ENCODE measurements at places on chromosomes 7 and 10.

DNA sequence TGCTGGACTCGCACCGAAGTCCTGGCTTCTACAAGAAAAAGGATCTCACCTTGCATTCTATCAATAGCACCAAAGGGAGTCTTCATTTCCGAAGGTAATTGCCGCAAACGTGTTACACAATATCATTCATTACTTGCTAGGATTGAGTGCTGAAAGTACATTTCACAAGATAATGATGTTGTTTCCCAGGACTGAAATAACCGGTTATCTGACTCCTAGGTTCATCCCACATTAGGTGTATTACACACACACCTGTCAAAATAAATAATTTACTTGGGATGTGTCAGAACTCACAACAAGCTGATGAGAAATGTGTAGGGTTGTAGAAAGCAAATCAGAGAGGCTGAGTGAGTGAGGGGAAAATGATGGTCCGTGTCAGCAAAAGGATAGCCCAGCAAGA, 219.4 kb upstream of the RHOBTB1 start:
- DNase-seq, result no peak

DNA sequence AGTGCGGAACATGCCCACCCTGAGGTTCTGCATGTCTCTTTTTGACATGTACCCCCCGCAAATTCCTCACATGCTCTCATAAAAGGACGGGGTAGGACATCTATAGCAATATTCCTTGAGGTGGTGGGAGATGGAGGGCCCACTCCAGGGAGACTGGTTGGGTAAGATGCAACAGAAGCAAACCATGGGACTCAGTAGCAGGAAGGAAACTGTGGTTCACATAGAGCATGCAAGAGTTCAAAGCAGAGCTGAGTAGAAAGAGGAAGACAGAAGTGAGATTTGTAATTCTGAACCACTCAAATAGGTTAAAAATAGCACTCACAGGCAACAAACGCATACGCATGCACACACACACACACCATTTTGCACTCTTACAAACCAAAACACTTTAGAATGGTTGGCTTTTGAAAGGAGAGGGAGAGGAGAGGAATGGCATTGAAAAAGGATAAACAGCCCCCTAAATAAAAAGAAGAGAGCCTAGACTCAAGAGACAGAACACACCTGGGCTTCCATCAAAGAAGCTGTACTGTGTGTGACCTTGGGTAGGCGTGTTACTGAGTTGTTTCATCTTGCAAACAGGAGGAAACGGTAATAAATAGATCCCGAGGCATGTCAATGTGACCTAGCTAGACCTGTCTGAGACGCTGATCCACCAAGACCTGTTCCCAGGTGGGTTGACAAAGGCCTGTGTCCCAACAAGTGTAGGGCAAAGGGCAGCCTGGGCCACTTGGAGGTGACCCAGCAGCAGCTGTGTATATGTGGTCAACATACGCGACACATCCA, 77.6 kb upstream of the LRRC4 start:
- DNase-seq, result no peak

DNA sequence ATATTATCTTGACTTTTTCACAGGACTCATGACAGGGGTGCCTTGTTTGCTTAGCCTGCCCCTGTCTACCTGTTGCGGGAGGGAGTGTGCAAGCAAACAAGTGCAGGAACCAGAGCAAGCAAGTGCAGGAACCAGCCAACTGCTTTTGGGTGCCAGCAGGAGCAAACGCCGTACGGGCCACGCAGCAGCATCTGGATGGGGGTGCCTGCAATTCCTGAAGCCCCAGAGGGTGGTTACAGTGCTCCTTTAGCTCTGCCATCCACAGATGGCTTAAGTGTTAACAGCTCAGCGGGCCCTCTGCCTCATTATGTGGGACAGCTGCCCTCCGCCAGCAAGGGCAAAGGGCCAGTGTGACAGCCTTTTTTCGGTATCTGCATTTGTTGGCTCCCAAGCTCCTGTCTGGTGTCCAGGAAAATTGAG, 83.5 kb downstream of the MICU1 start:
- DNase-seq, result no peak

GRCh38 chr7:103877565-103877964, 111.9 kb downstream of the RELN start:
- no peak for DNase-seq

DNA sequence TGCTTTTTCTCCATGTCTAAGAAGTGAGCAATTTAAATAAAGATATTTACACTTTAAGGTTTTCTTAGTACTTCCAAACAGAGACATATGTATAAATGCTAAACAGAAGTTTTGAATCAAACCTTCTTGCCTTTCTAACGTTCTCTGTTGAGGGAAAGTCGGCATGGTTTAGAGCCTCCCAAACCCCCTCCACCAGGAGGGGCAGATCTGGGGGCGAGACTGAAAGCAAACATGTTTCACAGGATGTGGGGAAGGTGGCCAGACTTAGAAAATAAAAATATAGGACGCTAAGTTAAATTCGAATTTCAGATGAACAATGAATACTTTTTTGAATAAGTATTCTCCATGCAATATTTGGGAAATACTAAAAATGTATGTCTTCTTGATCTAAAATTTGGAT, 208.3 kb upstream of the SHH start:
- no peak for DNase-seq

- no peak for DNase-seq
Observed at GRCh38 chr7:116836048-116836447, 26.3 kb upstream of the CAPZA2 start.

DNA sequence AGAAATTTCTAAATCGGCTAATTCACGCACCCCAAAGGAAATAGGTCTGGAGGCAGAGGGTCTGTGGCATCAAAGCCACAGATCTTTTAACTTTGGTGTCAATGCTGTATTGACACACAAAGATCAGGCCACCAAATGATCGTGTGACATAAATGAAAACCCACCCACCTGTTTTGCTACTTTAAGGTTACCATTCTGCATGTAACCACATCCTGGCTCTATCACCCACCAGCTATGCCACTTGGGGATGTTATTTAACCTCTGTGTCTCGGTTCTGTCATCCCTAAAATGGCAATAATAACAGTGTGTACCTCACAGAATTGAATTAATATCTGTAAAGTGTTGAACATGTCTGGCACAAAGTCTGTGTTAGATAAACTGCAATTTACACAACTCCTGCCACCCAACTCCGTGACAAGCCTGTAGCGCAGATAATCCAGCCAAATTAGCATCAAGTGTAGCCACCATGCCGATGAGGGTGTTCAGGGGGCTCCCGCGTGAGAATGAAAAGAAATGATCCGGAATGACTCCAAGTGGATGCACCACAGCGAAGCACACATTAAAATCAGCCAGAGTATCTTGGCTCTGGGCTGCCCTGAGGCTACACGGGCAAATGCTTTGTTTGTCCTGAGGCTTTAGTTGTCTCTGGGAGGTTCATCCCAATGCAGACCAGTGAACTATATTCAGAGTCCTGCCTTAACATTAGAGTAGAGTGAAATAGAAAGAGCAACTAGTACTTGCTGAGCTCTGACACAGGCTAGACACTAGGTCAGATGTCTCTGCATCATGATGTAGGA, 158.4 kb upstream of the NEBL start:
- DNase-seq, result no peak

DNA sequence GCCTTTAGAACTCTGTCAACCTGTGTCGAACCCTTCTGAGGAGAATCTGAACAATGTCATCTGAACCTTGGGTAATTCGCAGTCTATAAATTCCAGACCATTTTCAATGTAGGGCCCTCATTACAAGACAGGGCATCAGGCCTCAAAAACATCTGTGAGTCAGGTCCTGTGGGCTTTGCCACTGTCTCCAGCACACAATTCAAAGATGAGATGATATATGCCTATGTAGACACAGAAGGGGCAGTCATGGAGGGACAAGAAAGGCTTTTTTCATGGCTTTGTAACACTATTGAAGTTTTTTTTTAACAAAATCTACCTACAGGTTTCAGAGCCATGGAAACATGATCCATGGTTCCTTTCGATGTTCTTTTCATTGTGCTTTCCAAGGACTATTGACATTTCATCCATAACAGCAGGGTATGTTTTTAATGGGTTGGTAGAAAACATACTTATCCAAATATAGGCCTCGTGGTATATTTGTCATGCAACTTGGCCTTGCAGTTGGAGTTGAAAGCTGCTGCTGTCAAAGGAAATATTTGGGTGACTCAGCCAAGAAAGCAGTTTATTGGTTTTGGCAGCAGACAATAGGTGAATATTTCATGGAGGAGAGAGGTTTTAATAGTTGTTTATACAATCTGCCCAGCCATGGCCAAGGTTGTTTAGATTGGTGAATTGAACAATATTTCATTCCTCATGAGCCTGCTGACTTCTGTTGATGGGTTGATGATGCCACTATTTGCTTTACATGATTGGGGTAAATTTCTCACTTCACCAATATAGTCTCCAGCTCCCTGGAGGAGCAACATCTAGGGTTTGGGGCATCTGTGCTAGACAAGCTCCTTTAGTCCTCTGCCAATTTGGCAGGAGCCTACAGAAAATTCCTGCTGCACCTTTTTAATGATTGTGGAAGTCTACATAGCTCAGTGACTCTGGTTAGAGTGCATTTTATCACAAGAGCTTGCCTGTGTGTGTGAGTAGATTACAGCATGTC, 158.4 kb upstream of the TMEM72 start:
- peak; percentile 26 for DNase-seq
